ENCODE measurements at places on chromosomes 3 and 15.

GRCh38 chr15:25705433-25706115, 157.6 kb downstream of the ATP10A start:
- DNase-seq = no peak

DNA sequence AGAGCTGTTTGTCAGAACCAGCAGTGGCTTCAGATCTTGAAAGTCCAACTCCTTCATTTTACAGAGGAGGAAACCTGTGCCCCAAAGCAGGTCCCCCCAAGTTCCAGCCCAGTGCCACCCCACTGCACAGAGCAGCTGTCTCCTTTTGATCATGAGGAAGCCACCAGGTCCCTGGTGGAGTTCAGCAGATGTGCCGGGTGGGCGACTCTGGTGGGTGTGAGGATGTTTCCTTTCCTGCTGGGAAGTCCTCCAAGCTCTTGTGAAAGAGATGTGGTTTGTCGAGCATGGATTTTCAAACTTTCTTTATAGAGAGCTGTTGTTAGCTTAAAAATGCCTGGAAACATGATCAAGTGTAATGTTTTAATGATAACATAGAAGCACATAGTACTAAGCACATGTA, 52.0 kb downstream of the SMAD3 start:
- DNase-seq = no peak

DNA sequence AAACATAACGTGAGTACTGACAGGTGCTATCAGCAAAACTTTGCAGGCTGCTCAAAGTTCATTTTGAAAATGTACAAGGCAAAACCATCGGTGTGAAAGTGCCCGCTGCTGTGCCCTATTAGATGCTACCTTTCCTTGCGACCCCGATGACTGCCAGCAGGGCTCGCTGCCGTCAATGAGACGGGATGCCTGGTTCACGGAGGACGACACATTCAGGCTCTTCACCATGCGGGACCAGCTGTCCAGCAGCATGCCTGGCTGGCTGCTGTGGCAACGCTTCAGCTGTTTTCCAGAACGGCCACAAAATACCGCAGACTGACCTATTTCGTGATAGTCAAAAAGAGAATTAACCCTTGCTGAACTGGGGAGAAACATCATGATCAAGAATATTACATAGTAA, 92.7 kb upstream of the OCA2 start:
- peak; percentile 34 for DNase-seq

DNA sequence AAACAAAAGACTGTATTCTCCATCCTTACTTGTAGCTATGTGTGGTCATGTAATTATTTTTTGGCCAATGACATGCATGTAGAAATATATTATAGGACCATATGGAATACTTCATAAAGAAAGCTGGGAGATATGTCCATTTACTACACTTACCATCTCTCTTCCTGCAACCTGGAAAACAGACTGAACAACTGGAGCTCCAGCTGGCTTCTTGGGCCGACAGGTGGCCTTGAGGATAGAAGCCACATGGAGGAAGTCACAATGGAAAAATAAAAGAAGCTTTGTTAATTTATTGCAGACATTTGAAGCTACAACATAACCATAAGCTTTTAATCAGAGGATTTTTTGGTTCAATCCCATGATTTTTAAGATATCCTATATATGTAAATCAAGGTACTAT, 167.9 kb upstream of the CBLB start:
- DNase-seq = no peak

GRCh38 chr3:32862247-32862935, 44.6 kb downstream of the TRIM71 start:
- DNase-seq = no peak

GRCh38 chr3:170363471-170363994, 6.0 kb downstream of the SKIL start:
- no peak for DNase-seq

DNA sequence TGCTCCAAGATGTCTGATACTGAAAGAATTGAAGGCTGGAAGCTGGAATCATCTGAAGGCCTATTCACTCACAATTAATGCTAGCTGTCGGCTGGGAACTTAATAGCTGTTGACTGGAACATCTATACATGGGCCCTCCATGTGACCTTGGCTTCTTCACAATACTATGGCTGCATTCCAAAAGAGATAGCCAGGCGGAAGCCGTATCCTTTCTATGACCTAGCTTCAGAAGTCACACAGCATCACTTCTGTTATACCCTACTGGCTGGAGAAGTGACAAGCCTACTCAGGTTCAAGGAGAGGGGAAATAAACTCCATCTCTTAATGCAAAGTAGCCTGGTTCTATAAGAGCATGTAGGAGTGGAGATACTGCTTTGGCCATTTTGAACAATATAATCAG, 50.9 kb upstream of the SPRED1 start:
- no peak for DNase-seq
